A549 treated with dexamethasone at 1 μM for 4 hours (cell line): ENCODE measurements at places on chromosomes 13 and 19. TPM values are rescaled to one million over a fixed set of nuclear protein-coding genes. Genes with fewer than 3 reads are reported as not detected.

ETV2 gene
- 1.3 to 3.2 TPM (median 2.8 TPM) in 5 replicates for total RNA-seq

SYNE4 gene
- 0.15 to 0.36 TPM (median 0.28 TPM) in 5 replicates for total RNA-seq

ZNF560 gene
- total RNA-seq, result not detected in 5 replicates

IGFL4 gene
- total RNA-seq, result 0.16 to 0.52 TPM (median 0.47 TPM) in 5 replicates

FDX2 gene
- 23.4 to 36.5 TPM (median 29.9 TPM) in 5 replicates for total RNA-seq

KLF2 gene
- 13.5 to 29.0 TPM (median 24.8 TPM) in 5 replicates for total RNA-seq

OSCAR gene
- 0.15 to 0.33 TPM (median 0.27 TPM) in 5 replicates for total RNA-seq

SOX1 gene
- not detected in 5 replicates for total RNA-seq

KLK14 gene
- total RNA-seq, result 0.26 to 0.54 TPM (median 0.39 TPM) in 4 of 5 replicates, not detected in the other

ZNF536 gene
- total RNA-seq, result 0.04 TPM in 1 of 5 replicates, not detected in the others

SIGLEC7 gene
- not detected in 5 replicates for total RNA-seq

PGLYRP2 gene
- total RNA-seq, result not detected in 5 replicates

ZNF763 gene
- not detected in 5 replicates for total RNA-seq
